Epithelial cell of prostate (primary cell): ENCODE measurements at places on chromosomes 1 and 21.

GRCh38 chr1:160578525-160579191, 638 bp downstream of the CD84 start:
- no peak for DNase-seq

DNA sequence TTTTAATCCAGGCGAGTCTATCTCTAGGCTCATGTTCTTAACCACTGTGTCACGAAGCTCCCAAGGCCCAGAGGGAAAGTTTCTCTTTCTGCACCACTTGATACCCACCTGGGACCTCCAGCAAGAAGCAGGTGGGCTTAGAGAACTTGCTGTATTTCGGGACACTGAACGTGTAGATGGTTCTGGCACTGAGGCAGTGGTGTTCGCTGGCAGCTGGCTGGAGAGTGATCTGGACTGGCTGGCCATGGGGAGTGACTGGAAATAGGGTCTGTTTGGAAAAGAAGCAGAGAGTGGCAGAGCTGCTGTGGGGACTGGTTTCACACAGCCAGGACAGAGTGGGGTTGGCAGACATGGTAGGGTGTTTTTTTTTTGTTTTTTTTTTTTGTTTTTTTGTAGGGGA, 16.4 kb upstream of the IL22RA1 start:
- no peak for DNase-seq

GRCh38 chr1:97004054-97004453, 282.5 kb downstream of the PTBP2 start:
- no peak for DNase-seq

- DNase-seq = no peak
These were observed 81.4 kb downstream of the SLC44A5 start for GRCh38 chr1:75529488-75529887.

DNA sequence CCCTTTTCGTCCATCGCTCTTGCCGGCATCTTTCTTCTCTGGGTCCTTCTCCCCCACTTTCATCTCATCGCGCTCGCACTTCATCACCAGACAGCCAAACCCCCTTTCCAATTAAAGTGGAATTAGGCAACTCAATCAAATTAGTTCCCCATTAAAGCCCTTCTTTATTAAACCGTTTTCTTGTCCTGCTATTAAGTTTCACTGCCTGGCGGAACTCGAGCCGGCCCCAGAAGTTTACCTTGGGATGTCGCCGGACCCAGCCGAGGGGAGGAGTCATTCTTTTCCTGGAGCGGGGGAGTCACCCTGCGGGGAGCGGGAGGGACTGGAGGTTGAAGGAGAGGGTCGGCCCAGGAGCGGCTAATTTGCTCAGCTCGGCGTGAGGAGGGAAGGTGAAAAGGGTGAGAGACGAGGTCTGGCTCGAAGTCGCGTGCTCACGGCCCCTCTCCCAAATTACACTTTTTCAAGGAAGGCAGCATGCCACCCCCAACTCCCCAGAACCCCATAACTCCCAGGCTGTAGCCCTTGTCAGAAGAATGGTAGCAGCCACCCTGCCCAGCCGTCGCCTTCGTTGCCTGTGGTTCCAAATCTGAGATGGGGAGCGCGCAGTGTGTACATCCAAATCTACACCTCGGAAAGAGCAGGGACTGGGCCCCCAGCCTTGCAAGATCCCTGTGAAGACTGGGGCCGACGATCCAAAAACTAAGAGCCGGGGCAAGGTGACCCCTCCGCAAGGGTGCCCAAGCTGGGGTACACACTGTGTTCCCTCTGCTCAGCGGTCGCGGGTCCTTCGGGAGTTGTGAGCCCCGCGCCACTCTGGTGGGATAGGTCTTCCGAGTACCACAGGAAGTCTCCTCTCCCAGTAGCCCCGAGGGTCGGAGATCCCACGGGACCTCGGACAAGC, 6.4 kb downstream of the DMRTA2 start:
- DNase-seq = no peak

DNA sequence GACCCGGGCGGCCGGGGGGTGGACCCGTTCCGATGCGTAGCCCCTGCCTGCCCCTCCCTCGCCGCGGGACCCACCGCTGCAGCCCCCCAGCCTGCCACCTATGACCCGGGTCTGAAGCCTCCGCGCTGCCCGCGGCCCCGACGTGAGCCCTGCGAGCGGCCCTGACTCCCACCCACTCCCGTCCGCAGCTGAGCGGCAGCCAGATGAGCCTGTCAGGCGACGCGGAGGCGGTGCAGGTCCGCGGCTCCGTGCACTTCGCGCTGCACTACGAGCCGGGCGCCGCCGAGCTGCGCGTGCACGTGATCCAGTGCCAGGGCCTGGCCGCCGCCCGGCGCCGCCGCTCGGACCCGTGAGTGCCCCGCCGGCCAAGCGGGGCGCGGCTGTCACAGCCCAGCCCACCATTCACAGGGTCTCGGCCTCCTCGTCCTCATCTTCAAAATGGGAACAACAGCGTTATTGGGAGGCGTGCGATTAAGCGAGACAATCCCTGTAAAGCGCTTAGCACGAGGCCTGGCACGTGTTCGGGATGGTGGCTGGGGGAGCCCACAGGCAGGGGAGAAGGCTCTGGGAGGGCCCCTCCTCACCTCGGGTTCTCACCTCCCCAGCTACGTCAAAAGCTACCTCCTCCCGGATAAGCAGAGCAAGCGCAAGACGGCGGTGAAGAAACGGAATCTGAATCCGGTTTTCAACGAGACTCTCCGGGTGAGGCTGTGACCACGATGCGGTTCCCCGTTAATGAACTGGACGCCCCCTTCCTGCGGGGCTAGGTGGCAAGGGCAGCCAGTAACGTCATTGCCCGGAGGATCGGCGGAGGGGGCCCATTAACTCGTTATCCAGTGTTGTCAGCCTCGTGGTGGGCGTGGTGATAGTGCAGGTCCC, 8.2 kb downstream of the SYTL1 start:
- DNase-seq = no peak

DNA sequence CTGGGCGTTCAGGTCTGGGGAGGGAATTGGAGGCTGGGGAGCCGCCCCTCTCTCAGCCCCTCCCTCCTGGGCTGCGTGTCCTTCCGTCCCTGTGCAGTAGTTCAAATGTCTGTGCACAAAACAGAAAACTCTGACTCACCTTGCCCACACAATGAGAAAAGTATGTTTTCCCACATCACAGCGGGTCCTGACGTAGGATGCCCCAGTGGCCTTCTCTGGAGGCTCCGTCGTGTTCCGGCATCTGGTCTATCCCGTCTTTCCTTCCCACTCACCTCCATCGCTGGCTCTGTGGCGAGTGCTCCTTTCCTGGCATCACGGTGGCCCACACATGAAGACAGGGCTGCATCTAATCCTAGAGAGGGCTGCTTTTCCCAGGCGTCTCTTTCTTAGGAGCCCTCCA, 224.0 kb downstream of the KAZN start:
- no peak for DNase-seq

DNA sequence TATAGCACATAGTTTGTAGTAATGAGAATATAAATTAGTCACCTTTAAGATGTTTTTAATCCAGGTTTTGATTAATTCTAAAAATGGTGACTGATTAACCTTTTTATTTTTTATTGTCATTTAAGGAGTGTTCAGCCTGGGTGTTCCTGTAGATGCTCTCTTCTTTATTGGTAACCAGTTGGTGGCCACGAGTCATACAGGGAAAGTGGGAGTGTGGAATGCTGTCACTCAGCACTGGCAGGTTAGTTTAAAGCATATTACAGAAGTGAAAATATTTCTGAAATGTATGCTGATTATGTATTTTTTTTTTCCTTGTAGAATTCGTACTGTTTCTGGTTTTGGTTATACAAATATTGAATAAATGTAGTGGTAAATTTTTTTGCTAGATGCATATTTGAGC, 28.1 kb downstream of the KCTD3 start:
- no peak for DNase-seq

- peak; percentile 72 for DNase-seq
These were observed 29.5 kb downstream of the CAPN2 start for GRCh38 chr1:223741861-223742260.

GRCh38 chr1:60864722-60865121, 217.6 kb upstream of the NFIA start:
- DNase-seq = no peak

DNA sequence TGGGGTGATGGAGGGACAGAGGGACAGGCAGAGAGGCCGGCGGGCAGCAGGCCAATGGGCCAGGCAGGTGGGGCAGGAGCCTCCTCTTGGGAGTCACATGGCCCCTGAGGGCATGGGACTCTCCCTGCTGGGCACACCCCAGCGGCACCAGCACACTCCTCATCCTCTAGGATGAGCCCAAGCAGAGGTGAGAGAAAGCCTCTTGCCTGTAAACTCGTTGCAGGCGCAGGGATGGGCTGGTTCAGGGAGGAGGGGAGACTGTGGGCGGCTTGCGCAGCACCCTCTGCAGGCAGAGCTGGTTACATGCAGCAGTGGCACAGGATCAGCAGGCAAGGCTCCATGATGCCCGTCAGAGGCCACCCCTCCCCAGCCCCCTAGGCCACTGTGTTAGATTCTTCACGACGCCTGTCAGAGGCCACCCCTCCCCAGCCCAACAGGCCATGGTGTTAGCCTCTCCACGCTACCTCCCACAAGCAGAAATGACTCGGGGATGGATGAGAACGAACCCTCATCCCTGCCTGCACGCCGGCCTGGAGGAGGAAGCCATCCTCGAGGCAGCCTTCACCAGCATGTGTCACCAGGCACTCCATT, 209.7 kb upstream of the VAMP3 start:
- no peak for DNase-seq

- no peak for DNase-seq
These were observed 860.4 kb downstream of the PLA2G4A start for GRCh38 chr1:187689129-187689528.

DNA sequence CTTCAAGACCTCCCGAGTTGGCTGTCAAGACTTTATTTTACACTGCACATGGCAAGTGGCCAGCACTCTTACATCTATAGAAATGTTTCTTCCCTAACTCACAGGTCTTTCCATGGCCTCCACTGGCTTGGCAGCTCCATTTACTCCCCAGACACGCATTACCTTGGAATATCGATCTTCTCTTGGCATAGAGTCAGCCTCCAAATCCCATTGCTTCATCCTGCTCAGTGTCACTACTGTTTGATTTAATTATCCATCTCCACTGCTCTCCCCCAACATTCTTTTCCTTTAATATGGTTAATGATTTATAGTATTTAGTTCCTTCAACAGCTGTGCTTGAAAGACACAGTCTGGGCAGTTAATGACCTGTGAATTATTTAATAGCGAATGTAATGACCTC, 241.2 kb upstream of the MAP1LC3C start:
- DNase-seq = no peak

DNA sequence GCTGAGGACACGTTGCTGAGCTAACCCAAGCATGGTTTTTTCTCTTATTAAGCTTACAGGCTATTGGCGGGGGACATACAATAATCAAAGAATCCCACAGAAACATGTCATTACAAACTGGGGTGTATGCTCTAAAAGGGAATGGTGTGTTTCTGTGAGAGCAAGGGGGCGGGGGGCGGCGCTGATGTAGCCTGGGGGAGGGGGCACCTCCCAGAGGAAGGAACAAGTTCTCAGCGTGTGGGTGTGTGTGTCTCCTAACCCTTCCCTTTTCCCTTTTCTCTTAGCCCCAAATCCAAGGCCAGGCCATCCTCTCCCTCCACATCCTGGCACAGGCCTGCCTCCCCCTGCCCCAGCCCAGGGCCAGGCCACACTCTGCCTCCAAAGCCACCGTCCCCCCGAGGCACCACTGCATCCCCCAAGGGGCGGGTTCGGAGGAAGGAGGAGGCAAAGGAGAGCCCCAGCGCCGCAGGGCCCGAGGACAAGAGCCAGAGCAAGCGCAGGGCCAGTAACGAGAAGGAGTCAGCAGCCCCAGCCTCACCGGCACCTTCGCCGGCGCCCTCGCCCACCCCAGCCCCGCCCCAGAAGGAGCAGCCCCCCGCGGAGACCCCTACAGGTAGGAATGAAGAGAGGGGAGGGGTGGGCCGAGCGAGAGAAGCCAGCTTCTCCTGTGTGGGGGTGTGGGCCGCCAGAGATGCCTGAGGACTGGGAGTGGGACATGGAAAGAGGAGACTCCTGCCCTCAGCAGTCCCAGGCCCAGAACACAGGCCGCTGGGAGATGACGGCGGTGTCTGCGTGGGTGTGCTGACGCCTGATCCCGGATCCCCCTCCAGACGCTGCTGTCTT, 21.9 kb downstream of the MAP7D1 start:
- DNase-seq = no peak

DNA sequence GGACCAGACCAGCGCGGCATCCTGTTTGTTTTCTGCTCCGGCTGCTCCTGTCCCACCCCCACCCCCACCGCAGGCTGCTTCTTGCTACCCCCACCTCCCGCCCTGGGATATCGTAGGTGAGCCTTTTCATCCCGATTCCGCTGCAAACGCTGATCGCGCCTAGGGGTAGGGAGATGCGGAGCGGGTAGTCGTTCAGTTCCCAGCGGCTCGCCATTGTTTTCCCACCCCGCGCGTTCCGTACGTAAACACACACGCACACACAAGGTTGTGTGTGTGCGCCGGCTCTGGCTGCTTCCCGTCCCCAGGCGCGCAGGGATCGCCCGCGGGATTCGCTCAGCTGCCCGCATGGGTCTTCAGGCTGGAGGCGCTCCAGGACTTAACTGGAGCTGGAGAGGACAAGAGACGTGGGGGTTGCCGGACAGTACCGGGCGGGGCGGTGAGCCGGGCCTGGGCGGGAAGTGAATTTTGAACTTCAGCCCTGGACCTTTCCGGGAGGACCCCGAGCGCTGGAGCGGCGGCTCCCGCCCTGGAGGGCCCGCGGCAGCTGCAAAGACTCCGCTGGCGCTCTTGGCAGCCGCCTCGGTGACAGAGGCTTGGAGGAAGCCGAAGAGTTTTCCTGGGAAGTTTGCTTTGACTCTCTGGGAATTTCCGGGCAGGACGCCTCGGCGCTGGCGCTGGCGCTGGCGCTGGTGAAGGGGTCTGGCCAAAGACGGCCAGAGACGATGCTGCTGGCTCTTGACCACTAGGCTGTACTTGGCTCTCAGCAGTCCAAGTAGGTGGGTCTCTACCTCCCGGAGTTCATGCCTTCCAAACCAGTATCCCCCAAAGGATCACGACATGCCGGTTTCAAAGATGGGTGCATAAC, 1.6 kb downstream of the SOX13 start:
- DNase-seq = no peak

- DNase-seq = no peak
These were observed 3.1 kb downstream of the TMEM234 start for GRCh38 chr1:32219022-32219421.

GRCh38 chr1:230917284-230918135, 49.2 kb upstream of the C1orf198 start:
- peak; percentile 6 for DNase-seq

DNA sequence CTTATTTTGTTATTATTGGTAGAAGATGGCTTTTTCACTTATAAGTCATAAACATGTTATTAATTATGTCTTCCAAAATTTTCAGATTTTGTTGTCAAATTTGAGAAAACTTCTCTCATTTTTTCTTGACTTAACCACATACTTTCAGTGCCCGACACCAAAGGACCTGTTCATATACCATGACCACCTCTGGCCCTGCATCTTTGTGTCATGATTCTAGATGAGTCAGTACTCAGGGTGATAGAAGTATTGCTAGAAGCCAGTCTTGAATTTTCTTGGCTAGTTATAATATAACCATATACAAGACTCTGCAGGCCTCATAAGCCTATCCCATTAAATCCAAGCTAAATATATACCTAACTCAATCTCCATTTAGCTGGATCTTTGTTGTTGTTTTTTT, 35.4 kb upstream of the DPH5 start:
- DNase-seq = no peak

GRCh38 chr1:44700573-44700972, 26.1 kb downstream of the ARMH1 start:
- DNase-seq = no peak
